ENCODE measurements at places on chromosomes 2 and 18. TPM values are rescaled to one million over a fixed set of nuclear protein-coding genes. Genes with fewer than 3 reads are reported as not detected.

The STPG4 gene
- total RNA-seq, result not detected

The CHST9 gene
- total RNA-seq, result 0.29 TPM

The PROM2 gene
- total RNA-seq, result 92.1 TPM

The MEP1B gene
- total RNA-seq, result not detected

The TCF7L1 gene
- not detected for total RNA-seq

The RBM44 gene
- total RNA-seq, result 2.4 TPM

The ASAP2 gene
- total RNA-seq, result 35.3 TPM

The EML6 gene
- 0.45 TPM for total RNA-seq
